GM03348 (cell line): ENCODE measurements at places on chromosomes 12 and 14.
A peak's percentile ranks its signal among the peaks of the same experiment; 100 is the strongest.

GRCh38 chr12:8475508-8476203, 19.9 kb downstream of the CLEC6A start:
- no peak for DNase-seq

DNA sequence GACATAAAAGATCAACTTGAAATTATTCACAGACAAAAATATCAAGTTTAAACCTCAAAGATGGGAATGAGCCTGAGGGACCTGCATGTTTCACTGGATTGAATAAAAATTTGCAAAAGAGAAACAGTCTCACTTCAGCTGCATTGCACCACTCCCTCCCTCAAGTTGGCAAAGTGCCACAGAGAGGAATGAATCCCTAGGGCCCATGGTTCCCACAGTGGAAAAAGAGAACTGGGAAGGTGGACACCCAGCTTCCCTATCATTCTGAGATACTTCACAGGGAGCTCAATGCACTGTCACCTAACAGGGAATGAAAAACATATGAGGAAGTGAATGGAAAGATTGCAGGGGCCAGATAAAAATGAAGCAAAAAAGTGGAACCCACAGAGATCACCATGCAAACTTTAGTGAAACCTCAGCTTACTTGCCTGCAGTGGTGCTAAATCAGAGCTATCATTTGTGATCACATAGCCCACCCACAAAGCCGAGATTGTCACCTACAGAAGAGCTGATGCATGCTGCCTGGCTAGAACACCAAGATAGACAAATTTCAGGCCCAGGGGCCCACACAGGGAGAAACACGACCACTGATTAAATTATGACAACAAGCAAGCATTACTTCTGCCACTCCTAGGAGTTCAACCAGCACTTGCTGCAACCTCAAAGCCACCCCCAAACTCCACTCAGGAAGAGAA, 911.3 kb downstream of the LRFN5 start:
- DNase-seq: no peak

DNA sequence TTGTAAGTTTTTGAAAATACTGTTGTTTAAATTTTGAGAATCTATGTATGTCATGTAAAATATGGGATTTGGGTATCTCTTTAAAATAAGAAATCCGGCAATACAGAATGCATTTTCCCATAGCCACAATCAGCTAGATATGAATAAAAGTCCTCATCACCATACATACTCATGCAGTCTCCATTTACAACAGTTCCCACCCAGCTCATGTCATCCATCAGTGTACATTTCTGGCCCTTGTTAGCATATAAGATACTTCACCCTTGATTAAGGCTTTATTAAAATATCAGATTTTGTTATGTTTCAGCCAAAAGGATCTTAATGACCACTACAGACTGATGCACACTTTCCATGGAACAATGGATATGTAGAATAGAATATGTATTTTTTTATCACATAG, 218.0 kb downstream of the DPY19L2 start:
- no peak for DNase-seq

DNA sequence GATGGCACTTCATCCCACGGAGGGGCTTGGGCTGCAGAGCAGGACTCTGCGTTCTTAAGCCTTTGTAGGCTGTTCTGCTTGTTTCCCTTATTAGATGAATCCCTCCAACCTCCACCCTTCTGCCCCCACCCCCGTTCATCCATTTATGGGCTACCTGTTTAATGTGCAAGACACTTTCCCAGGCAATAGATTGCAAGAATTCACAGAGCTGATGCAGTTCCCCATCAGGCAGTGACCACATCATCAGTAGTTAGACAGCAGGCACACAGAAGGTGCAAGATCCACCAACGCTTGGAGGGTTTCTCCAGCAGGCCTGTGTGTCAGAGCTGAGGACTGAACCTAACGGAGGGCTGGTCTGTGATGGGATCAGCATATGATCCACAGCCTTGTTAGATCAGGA, 1.2 kb upstream of the C1R start:
- no peak for DNase-seq

- no peak for DNase-seq
Measured at GRCh38 chr12:105555556-105556295, 225.2 kb downstream of the C12orf75 start.

GRCh38 chr14:104845033-104845666, 19.9 kb upstream of the CEP170B start:
- DNase-seq: no peak

GRCh38 chr14:76480426-76480825, 104.5 kb downstream of the ESRRB start:
- no peak for DNase-seq

DNA sequence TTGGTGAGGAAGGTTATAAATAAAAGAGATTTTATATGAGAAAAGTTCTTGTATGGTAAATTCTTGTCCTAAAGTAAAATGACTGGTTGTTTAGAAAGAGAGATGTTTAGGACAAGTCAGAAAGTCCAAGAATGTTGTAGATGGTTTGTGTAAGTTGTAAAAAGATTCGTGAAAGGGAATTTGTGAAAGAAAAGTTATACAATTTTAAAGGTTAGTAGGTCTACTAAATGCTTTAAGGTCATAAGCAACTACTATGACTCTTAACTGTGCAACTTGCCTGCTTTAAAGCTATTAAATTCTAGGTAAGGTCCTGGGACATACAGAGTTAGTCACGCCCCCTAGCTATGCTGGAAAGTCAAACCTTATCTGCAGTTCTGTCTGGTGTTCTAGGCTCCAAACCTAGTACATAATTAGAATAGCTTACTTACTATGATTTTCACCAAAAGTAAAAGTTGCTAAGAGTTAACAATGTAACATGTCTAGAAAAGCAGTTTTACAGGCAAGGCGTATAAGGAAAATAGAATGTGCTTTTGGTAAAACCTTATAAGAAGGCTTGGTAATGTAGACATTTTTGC, 11.2 kb upstream of the DHRS2 start:
- no peak for DNase-seq

DNA sequence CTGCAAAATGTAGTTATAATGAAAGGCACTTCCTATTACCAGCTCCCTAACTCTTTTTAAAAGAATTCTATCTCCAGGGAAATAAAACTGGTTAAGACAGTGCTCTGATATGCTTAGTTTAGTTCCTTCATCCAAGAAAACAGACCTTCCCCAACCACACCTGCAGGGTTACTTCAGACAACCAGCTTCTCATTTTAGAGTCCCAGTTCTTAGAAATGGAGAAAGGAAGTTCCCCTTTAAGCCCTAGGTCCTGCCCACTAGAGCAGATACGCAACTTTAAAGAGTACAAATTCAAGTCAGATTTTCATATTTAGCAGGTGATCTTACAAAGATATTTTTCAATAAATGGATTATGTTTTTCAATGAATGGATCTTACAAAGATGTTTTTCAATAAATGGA, 4.4 kb upstream of the WSB2 start:
- no peak for DNase-seq

GRCh38 chr14:34883954-34884353, 8.8 kb upstream of the BAZ1A start:
- no peak for DNase-seq

GRCh38 chr12:106246891-106247673, 738 bp downstream of the CKAP4 start:
- DNase-seq: peak; percentile 84

DNA sequence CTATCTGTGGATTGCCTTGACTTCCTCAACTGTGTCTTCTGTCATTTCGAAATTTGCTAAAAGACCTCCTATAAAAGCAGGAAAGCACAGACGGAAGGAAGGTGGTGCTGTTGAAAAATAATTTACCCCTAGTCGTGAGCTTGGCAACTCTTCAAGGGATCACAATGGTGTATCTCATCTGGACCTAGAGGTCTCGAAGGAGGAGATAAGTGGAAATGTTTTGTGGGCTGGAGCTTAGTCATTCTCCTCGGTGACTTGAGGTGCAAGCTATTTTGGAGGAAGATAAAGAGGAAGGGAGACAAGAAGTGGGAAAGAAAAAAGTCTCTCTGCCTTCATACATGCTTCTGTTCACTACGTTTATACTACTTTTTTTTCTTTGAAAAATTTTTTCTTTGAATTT, 89.9 kb downstream of the FLRT2 start:
- DNase-seq: no peak
